BJ (cell line): ENCODE measurements at places on chromosomes 1 and 21.
A peak's percentile ranks its signal among the peaks of the same experiment; 100 is the strongest.

DNA sequence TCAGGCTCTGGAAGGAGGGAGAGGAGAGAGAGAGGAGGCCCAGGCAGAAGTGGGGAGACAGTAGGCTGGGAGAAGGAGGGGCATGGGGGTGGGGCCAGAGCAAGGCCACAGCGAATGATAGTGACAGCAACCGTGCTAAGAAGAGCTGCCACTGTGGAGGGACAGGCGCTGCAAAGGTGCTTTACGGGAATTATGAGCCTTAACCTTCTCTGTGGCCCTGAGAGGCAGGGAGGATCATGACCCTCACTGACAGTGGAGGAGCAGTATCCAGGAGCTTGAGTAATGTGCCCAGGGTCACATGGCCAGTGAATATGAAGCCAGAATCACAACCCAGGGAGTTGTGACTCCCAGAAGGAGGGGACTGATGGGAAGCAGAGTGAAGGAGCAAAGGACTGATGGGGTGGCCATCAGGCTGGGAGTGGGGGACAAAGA, 53.4 kb upstream of the RPL11 start:
- DNase-seq = no peak

DNA sequence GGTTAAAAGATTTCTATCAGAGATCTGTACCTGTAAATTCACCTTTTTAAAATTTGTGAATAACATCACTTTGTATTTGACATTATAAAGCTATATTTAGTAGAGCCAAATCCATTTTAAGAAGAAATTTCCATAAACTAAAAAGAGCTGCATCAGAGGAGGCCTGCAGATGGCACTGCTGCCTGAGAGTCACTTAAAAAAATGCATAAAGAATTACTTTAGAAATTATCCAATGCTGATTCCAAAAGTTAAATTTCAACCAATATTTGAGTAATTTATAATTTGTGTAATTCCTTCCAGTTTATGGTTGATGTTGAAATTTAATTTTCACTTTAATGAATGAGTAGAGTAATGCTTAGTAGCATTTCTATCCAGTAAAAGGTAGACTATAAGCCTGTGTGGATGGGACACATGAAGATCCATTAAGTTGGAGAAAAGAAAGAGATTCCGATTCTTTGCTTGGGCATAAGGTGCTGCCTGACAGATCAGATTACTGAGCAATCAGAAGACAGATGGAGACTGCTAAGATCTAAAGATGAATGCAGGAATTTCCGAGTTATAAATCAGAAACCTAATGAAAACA, 20.7 kb upstream of the RPE65 start:
- no peak for DNase-seq

GRCh38 chr1:229843627-229844238, 217.7 kb downstream of the URB2 start:
- no peak for DNase-seq

GRCh38 chr1:113036639-113037321, 36.2 kb upstream of the LRIG2 start:
- no peak for DNase-seq

DNA sequence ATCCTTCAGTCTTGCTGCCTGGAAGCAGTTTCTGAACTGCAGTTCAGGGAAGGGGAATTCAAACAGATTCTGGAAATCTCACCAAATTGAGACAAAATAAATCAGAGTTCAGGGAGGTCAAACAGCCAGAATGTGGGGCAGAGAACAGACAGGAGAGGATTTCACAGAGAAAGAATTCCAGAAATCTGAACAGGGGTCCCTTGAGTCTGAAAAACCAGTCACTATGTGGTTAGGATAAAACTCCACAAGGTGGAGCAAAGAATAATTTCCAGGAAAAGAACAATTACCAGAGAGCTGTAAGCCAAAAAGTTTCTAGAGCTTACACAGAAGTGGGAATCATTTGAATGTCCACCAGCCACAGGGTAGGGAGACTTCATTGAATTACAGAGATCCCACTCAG, 84.7 kb downstream of the URB2 start:
- DNase-seq = no peak

GRCh38 chr21:35145626-35146233, 96.6 kb upstream of the RUNX1 start:
- no peak for DNase-seq

GRCh38 chr1:202072211-202072765, 50.4 kb upstream of the GPR37L1 start:
- DNase-seq = no peak

DNA sequence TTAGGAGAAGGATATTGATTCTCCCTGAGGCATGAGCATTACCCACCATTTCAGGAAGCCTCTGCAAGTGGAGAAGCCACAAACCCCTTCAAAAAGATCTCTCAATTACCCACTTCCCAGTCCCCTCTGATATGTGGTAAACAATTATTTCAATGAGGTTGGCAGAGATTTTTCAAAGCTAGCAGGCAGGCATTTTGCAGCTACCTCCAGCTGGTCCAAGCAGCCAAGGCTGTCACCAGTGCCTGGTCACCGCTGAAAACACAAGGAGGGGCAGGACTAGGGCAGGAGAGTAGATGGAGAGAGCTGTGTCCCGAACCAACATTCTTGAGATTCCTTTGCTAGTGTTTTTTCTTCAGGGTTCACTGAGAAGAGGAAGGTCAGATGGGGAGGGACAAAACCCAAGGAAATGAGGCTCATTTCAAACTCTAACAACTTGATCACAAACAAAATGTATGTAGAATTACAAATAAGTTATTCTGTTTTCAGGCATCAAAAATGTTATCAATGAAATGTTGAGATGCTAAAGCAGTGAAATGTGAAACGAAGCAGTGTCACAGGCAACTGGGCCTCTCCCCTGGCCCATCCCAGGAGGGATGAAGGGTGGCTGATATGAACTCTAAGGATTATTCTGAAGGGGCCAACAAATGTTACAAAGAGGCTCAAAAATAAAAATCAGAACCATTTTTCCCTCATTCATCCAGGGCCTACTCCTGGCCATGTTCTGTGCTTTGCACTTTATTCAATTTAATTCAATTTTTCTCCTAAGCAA, 22.3 kb downstream of the APP start:
- DNase-seq = no peak

DNA sequence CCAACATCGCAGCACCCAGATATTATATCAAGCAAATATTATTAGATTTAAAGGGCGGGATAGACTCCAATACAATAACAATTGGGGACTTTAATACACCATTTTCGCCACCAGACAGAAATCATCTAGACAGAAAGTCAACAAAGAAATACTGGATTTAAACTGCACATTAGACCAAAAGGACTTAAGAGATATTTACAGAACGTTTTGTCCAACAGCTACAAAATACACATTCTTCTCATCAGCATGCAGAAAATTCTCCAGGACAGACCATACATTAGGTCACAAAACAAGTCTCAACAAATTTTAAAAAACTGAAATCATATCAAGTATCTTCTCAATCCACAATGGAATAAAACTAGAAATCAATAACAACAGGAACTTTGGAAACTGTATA, 121.2 kb downstream of the ACBD6 start:
- DNase-seq = no peak

DNA sequence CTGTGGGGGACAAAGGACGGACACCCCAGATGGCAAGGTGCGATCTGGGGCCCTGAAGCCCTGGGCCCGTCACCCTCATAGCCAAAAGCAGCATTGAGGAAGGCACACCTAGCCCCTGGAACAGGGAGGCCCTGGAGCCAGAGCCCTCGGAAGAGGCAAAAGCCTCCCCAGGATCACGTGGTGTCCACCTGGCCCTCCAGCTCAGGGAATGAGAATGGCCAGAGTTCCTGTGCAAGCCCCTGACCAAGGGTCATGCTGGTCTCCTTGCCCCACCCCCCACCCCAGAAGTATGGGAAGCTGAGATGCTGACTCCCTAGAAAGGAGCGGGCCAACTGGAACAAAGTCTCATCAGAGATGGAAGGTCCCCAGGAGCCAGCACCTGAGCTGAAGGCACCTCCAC, 1.0 kb upstream of the PDZK1IP1 start:
- no peak for DNase-seq

GRCh38 chr1:218895064-218895587, 278.6 kb upstream of the LYPLAL1 start:
- DNase-seq = peak; percentile 23

- no peak for DNase-seq
These were observed 22.1 kb upstream of the EFNA1 start for GRCh38 chr1:155105604-155106011.

- no peak for DNase-seq
These were observed 21.6 kb downstream of the IFNLR1 start for GRCh38 chr1:24165500-24165899.

GRCh38 chr1:153260585-153261280, 1.2 kb downstream of the LORICRIN start:
- no peak for DNase-seq

DNA sequence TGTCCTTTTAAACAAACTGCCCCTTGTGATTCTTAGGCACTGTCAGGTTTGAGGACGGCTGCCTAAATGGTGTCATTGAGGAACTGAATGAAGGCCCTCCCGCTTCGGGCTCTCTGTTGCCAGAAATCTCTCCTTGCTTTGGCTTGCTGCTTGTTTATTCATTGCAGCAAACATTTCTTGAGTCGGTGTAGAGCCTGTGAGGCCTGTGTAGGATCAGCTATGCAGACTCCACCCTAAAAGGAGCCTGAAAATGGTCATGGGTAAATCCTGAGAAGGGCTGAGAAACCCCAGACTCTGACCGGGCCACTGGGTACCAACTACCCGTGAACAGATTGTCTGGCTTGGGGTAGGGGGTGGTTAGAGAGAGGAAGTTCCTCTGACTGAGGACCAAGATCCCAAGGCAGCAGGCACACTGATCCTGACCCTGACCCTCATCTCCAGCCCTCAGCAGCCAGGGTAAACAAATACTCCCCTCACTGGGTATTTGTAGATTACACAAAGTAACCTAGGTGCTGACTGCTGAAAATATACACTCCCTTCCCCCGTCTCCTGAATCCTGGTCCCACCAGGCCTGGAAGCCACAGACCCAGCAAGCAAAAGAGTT, 3.1 kb downstream of the IL6R start:
- DNase-seq = no peak

DNA sequence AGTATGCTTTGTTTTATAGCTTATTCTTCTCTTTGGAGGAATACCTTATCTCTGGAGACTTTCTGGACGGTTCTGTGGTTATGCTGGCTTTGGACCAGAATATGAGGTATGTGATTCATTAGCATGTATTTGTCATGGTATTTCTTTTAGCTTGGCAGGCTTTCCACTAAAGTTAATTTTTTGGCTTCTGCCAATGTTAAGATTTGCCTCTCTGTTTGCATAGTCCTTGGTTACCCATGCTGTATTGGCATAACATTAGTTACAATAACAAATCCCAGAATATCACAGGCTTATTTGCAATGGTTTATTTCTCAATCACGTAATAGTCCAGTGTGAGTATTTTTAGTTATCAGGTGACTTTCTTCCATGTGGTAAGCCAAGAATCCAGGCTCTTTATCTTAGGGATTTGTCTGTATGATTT, 9.7 kb downstream of the ZMPSTE24 start:
- DNase-seq = peak; percentile 70

- DNase-seq = no peak
These were observed 86.0 kb downstream of the MATN1 start for GRCh38 chr1:30637183-30637980.

DNA sequence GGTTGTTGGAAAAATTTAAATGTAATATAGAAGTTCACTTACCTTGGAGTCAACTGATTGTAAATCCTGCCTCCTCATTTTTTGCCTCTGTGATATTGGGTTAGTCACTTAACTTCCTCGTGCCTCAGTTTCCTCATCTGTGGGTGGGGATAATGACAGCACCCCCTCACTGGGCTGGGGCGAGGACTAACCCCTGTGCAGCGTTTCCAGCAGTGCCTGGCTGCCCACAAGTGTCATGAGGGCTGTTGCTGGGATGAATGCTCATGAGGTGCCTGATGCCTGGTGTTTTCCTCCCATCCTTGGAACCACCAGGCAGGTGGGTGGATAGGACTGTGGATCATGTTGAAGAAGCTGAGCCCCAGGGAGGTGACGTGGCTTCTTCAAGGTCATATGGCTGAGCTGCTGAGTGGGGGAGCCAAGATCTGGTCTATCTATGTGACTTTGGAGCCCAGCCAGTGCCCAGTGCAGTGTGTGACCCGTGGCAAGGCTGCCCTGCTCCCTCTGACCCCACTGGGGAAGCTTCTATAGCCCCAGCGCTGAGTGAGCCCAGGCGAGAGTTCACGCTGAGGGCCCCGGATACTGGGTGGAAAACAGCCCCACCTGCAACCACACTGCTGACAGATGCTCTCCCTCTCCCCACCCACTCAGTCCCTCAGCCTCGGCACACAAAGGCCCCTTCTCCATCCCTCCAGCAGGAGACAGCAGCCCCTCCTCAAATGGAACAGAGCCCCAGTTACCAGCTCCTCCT, 446.0 kb downstream of the PTPRU start:
- no peak for DNase-seq
